ENCODE measurements at places on chromosomes 2 and 18. TPM values are rescaled to one million over a fixed set of nuclear protein-coding genes. Genes with fewer than 3 reads are reported as not detected.

Gene WNT10A
- 0.45 TPM for polyA plus RNA-seq

DNA sequence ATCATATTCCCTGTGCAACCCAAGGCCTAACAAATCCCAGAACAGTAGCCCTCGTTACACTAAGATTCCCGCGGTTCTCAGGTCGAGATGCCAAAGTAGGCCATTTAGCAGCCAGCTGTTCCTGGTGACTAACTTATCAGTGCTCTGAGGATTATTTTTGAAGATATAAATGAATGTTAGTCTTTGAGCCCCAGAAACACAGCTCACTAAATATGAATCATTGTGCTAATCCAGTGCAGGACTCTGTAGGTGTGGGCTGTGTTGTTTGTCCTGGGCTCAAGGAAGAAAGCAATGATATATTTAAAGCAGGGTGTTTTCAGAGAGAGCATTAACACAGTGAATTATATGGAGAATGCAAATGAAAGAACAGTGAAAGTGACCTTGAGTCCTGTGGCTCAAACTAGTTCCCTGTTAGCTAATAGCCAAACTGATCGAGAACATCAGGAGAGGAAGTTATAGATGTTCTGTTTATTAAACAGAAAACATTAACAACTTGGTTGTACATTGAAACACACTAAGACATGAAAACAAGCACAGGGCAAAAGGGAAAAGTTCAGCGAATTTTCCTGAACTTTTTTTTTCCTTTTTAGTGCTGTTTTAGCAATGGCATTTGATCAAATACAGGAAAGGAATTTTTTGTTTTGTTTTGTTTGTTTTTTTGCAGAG is 228.3 kb downstream of the RNF152 start:
- no peak for DNase-seq

Gene CDH20
- 3.3 TPM for polyA plus RNA-seq

Gene HMSD
- 3.6 TPM for polyA plus RNA-seq

DNA sequence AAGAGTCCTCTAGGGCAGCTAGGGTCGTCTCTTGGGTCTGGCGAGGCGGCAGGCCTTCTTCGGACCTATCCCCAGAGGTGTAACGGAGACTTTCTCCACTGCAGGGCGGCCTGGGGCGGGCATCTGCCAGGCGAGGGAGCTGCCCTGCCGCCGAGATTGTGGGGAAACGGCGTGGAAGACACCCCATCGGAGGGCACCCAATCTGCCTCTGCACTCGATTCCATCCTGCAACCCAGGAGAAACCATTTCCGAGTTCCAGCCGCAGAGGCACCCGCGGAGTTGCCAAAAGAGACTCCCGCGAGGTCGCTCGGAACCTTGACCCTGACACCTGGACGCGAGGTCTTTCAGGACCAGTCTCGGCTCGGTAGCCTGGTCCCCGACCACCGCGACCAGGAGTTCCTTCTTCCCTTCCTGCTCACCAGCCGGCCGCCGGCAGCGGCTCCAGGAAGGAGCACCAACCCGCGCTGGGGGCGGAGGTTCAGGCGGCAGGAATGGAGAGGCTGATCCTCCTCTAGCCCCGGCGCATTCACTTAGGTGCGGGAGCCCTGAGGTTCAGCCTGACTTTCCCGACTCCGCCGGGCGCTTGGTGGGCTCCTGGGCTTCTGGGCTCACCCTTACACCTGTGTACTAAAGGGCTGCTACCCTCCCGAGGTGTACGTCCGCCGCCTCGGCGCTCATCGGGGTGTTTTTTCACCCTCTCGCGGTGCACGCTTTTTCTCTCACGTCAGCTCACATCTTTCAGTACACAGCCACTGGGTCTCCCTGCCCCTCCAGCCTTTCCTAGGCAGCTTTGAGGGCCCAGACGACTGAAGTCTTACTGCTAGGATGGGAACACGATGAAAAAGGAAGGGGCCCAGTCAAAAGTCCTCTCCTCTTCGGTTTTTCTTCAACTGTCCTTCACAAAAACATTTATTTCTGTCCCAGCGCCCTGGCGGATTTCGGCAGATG is 8.1 kb downstream of the SIX2 start:
- no peak for DNase-seq

Gene CENPA
- polyA plus RNA-seq: 20.7 TPM

DNA sequence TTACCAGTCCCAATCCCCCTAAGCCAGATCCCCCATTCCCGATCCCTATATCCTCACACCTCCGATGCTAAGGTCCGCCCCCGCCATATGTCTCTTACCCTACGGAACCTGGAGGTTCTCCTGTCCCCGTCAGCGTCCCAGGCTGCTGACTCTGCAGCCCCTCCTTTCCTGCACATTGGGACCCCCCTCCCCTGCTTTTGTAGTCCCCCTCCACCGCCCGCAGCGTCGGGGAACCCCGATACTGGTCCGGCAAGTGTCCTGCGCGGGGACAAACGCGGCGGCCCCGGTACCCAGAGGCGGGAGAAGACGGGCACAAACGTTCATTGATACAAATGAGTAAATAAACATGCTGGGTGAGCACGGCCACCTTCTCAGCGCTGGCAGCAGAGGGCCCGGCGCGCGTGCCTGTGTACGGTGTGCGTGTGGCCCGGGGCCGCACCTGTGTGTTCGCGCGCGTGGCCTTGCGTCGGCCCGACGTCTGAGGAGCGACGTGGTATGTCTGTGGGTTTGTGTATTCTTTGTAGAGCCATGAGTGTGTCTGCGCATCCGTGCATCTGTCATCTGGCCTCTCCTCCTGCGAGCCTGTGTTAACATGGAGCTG is 2.0 kb upstream of the CYP26B1 start:
- DNase-seq: no peak

Gene MAL
- polyA plus RNA-seq: 263 TPM

Gene SRD5A2
- 0.13 TPM for polyA plus RNA-seq

- DNase-seq: peak; percentile 75
Measured at GRCh38 chr2:20050104-20050645, 1.3 kb downstream of the LAPTM4A start.

GRCh38 chr2:181252262-181253148 is 204.7 kb upstream of the ITGA4 start:
- no peak for DNase-seq

- no peak for DNase-seq
Measured at GRCh38 chr2:120761164-120761861, 25.6 kb downstream of the GLI2 start.

Gene ASIC4
- polyA plus RNA-seq: 0.20 TPM

Gene CNDP1
- 1.6 TPM for polyA plus RNA-seq

DNA sequence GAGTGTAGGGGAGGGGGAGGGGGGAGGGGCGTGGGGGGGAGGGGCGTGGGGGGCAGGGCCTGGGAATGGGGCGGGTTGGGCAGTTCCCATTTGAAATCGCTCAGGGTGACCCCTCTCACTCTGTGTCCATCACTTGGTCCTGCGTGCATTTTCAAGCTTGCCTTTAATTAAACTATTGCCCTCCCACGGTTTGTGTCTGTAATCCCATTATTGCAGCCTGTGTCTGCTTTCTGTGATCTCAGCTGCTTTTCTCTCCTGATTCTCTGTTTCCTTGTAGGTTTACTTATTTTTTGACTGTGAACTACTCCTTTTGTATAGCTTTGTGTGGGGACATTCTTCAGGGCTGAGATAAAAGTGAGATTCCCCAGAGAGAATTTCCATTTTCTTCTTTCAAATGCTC is 1.3 kb downstream of the DCDC2C start:
- DNase-seq: no peak

DNA sequence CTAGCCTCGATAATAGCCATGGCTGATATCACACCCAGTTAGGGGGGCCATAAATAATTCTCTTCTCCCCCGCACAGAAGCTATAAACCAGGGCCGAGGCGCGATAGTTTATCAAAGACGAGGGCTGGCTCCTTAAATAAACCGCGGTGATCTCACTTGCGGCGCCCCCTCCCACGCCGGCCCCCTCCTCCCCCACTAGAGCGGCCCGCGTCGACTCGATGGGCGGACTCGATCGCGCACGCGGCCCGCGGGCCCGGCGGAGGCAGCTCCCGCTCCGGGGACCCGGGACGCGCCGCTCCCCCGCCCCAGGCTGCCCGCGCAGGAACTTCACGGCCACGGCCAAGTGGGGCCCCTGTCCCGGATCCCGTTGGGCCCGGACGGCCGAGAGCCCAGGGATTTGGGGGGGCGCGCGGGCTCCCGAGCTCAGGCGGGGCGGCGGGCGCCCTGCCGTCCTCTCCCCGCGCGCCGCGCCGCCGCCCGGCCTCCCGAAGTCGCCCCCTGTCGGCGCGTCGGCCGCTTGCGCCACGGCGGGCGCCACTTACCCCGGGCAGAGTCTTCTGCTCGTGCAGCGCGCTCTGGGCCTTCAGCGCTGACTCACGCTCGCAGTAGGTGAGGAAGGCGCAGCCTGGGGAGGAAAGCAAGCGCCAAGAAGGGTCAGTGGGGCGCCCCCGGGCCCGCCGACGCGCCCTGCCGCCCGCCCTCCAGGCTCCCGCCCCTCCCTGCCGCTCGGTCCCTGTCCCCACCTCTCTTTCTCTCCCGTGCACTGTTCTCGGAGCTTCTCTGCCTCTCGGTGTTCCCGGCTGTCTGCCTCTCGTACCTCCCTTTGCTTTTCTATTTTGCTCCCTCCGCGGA is 80.4 kb downstream of the CELF4 start:
- DNase-seq: no peak

Gene ACVR1C
- polyA plus RNA-seq: 0.23 TPM

DNA sequence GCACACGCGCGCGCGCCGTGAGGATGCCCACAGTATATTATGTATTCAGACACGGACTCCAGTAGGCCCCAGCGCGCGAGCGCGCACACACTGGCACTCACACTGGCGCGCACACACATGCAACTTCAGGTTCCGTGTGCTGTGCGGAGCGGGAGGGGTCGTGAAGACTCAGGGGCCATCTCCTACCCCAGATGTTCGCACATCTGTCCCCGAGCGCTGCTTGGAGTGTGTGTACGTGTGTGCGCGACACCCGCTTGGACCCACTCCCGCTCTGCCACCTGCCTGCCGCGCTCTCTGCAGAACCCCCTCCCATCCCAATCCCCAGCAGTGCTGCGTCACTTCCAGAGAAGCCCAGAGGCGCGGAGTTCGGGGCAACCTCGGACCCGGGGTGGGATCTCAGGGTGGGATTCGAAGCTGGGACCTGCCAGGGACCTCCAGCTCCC is 2.6 kb downstream of the NRP2 start:
- no peak for DNase-seq

DNA sequence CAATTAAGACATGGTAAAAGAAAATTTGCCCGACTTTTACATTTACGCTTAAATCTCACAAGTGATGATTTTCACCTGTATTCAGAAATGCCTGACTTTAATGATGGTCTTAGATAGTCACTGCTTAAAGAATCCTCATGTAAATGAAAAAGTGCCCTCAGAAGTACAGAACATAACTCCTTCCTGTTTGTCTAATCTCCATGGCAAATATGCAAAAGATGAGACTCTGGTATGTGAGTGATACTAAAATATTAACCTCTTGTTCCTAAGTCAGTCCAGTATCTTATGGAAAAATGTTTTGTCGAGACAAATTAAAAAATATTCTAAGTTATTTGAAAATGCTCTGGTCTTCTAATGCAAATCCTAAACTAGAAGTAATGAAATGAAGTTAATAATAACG is 29.2 kb downstream of the KCTD1 start:
- no peak for DNase-seq

GRCh38 chr18:63301434-63301833 is 18.1 kb downstream of the BCL2 start:
- no peak for DNase-seq

DNA sequence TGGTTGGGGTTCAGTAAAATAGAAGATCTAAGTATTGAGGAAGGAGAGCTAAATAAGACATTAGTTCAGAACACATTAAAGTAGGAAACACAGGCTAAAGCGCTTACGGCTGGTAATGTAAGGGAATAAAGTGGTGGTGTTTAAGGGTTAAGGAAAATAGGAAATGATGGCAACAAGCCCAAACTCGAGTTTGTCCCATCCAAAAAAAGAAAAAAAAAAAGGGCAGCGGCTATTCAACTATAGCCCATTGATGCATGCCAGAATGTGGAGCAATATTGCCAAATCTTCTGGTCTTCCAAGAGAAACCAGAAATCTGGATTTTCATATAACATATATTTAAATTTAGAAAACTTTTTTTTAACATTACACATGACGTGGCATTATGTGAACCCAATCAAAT is 161.0 kb downstream of the ARHGAP15 start:
- DNase-seq: no peak

Gene NT5C1B
- polyA plus RNA-seq: 1.5 TPM

Gene PID1
- 5.4 TPM for polyA plus RNA-seq

- no peak for DNase-seq
Measured at GRCh38 chr2:70771446-70771845, 3.4 kb upstream of the ADD2 start.

GRCh38 chr2:172834881-172835280 is 99.2 kb downstream of the RAPGEF4 start:
- DNase-seq: no peak

Gene VWA3B
- 0.80 TPM for polyA plus RNA-seq

Gene SLC30A3
- polyA plus RNA-seq: 6.2 TPM

DNA sequence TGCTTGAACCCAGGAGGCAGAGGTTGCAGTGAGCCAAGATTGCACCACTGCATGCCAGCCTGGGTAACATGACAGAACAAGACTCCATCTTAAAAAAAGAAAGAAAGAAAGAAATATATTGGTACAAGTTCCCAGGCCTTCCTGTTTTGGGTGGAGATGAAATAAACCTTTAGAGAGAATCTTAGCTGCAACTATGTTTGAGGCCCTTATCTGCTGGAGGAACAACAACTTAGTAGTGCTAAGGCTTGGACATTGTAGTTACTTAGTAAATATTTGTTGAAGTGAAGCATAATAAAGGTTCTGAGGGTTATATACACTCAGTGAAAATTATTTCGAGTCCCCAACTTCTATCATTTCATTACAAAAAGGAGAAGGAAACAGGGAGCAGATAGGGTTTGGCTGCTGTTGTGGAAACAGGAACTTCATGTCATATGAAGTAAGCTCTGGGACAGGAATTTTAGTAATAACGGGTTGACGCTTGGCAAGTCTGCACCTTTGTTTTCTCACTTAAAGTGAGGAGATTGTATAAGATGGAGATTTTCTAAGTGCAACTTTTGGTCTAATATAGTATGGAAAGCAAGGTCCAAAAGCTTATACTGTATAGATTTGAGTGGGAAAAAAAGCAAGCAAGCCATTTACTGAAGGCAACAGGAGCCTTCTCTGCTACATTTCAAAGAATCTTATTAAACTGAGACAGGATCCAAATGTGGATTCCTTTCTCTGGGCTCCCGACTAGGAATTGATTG is 40.0 kb upstream of the AGPS start:
- no peak for DNase-seq

- DNase-seq: no peak
Measured at GRCh38 chr2:100537918-100538317, 24.9 kb upstream of the PDCL3 start.

- no peak for DNase-seq
Measured at GRCh38 chr2:28336264-28336980, 56.2 kb upstream of the FOSL2 start.

Gene HS6ST1
- 67.0 TPM for polyA plus RNA-seq

DNA sequence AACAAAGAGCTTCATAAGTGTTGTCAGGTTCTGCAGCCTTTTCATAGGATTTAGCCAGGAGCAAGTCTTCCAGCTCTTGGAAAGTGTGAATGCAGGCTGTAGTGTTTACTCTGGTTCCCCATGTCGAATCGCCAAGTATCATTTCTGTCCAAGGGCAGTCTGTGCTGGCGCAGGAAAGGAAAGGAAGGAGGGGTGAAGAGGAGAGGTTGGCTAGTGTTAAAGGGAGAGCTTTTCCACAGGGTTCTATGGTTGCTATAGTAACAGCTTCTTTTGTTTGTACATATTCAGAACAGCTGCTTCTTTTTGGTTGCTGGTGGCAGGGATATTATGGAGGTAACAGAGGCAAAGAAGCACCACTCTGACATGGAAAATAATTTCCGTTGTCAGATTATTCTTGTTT is 69.9 kb downstream of the KCNH7 start:
- no peak for DNase-seq

GRCh38 chr2:106638043-106638442 is 150.9 kb downstream of the CD8B2 start:
- peak; percentile 26 for DNase-seq

- no peak for DNase-seq
Measured at GRCh38 chr2:239401881-239402233, 1.0 kb upstream of the HDAC4 start.

Gene ACP1
- polyA plus RNA-seq: 163 TPM

Measured in left kidney (tissue), 8 donors.